ENCODE measurements at places on chromosomes 1 and 21.

- H3K27me3 ChIP-seq = no peaks in the 10 kb centered on the region
- no peak overlapping the region for H3K4me3 ChIP-seq
- H3K36me3 ChIP-seq = no peaks in the 10 kb centered on the region
- H3K27ac ChIP-seq = no peak overlapping the region
- no peaks in the 10 kb centered on the region for H3K4me1 ChIP-seq
- no peak for DNase-seq
These were observed 8.0 kb upstream of the CCDC190 start for GRCh38 chr1:162868972-162869371.

- H3K4me1 ChIP-seq = no peaks in the 10 kb centered on the region
- no peak for DNase-seq
- H3K27ac ChIP-seq = no peak overlapping the region
- H3K4me3 ChIP-seq = no peak overlapping the region
- H3K36me3 ChIP-seq = peaks cover 84% of the 10 kb centered on the region
- H3K27me3 ChIP-seq = no peaks in the 10 kb centered on the region
These were observed 52.0 kb downstream of the ECE1 start for GRCh38 chr1:21238141-21238800.

- no peak overlapping the region for H3K27ac ChIP-seq
- no peaks in the 10 kb centered on the region for H3K36me3 ChIP-seq
- no peak for DNase-seq
- peaks cover 11% of the 10 kb centered on the region for H3K4me1 ChIP-seq
These were observed 738 bp upstream of the GPR161 start for GRCh38 chr1:168137515-168137821.

DNA sequence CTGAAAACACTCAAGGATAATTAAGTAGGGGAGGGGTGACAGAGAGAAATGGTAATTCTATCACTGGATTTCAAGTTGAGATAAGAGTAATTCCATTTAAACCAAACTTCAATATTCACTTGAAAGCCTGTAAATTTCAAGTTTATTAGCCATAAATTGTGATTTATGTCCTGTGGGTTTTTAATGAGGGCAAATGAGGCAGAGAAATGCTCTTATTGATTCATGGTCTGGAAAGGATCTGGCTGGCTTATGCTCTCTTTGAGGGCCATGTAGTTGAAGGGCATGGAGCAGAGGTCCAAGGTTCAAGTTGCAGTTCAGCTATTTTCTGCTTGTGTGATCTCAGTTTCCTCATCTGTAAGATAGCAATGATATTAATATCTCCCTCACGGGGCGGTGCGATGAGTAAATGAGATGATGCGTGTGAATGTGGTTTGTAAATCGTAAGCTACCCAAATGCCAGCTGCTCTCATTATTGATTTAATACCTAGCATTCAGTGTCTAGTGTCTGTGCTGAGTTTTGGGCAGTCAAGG, 12.3 kb downstream of the OLFML3 start:
- no peaks in the 10 kb centered on the region for H3K36me3 ChIP-seq
- no peak for DNase-seq
- H3K27ac ChIP-seq = no peak overlapping the region

DNA sequence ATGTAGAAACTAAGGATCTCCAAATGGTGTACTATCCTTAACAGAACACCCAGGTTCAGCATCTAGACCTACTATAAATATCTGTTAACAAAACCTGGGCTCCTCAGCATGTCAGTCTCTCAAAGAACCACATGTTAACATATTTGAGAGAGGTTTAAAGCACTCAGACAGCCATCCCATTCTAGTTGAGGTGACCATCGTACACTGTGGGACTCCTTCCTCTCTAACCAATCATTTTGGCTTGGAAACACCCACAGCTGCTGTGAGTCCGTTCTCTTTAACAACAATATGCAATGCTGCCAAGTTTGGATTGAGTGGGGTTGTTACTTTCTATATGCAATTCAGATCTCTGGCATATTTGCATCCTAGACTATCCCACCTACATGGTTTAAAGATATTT, 105.8 kb downstream of the MRPL39 start:
- H3K27ac ChIP-seq = no peak overlapping the region
- DNase-seq = no peak
- no peaks in the 10 kb centered on the region for H3K36me3 ChIP-seq
- no peaks in the 10 kb centered on the region for H3K27me3 ChIP-seq
- no peaks in the 10 kb centered on the region for H3K4me1 ChIP-seq
- no peak overlapping the region for H3K4me3 ChIP-seq

GRCh38 chr1:93729906-93730305, 48.3 kb upstream of the BCAR3 start:
- H3K4me1 ChIP-seq = no peaks in the 10 kb centered on the region
- no peak for DNase-seq
- no peaks in the 10 kb centered on the region for H3K36me3 ChIP-seq
- no peak overlapping the region for H3K27ac ChIP-seq
- H3K4me3 ChIP-seq = no peak overlapping the region

GRCh38 chr21:35475009-35475408, 425.9 kb upstream of the RUNX1 start:
- no peak overlapping the region for H3K27ac ChIP-seq
- no peaks in the 10 kb centered on the region for H3K27me3 ChIP-seq
- H3K4me3 ChIP-seq = no peak overlapping the region
- no peak for DNase-seq
- no peaks in the 10 kb centered on the region for H3K36me3 ChIP-seq
